T-helper 2 cell treated with Interferon-gamma antibody and Interleukin-4, amounts not matched to agents 5 μg/mL and 100 μg/mL, for 36 hours (primary cell): ENCODE measurements at places on chromosomes 6 and 20.

- no peak for DNase-seq
These were observed 438.2 kb downstream of the CD83 start for GRCh38 chr6:14555804-14556203.

DNA sequence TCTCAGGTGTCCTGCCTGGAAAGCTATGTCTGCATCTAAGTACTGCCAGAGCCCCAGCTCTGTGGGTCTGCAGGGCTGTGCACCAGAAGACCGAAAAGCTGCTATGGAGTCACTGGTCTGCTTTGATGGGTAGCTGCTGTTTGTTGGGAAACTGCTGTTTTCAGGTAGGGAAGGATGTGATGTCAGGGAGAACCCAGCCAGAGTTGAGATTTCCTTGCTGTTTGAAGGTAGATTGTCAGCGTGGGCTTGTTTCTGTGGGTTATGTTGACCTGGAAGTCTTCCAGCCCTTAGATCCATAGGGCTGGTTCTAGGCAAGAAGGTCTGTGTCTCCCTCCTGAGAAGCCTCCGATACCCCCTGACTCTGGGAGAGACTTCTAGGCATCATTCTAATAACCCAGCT lies 12.2 kb upstream of the SHLD1 start:
- DNase-seq, result no peak

DNA sequence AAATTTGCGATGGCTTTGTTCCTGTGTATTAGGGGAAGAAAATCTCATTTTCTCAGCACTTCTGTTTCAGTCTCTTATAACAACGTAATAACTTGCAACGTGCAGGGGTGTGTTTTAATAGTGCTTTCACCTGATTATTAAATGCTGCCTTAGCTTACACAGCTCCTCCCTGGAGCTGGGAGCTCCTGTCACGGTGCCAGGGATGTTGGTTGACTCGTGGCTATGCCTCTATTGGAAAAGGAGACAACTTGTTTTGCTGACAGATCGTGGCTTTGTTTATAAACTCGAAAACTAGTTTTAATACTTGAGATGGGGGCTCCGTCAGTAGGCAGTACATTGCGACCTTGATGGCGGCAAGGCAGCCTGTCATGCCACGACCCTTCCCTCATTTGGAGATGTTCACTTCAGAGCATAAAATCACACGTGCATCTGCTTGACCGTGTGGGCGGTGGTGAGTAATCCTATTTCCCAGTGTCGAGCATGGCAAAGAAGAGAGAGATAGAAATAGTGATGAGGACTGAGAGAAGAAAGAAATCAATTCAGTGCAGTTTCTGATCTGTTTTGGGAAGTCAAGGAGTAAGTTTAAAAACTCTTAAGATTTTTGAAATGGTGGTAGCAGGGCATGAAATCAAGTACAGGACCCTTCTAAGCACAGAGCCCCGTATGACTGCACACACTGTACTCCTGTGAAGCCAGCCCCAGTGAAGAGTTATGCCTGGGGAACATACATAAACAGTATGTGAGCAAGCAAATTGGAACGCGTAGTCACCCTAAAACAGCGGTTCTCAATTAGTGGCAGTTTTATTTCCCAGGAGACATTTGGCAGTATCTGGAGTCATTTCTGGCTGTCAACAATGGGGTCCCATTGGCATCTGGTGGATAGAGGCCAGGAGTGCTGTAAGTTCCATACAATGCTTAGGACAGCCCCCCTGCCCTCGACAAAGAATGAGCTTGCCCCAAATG lies 147.2 kb downstream of the DOK5 start:
- no peak for DNase-seq

DNA sequence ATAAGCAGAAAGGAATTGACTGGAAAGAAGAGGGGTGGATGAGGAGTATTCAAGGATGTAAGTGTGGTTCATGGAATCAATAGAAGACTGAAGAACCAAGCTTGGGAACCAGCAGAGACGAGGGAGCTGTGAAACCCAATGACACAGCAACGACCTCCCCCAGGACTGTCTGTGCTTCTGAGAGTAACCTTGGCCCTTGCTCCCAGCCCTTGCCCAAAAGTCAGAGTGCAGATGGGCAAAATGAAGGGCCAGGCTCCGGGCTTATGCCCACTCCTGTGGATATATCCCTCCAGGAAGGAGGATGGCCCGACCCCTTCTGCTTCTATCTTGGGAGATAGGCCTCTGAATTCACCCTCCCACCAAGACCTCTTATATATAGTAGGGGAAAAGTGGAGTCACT lies 24.9 kb downstream of the FAM50B start:
- DNase-seq, result no peak

DNA sequence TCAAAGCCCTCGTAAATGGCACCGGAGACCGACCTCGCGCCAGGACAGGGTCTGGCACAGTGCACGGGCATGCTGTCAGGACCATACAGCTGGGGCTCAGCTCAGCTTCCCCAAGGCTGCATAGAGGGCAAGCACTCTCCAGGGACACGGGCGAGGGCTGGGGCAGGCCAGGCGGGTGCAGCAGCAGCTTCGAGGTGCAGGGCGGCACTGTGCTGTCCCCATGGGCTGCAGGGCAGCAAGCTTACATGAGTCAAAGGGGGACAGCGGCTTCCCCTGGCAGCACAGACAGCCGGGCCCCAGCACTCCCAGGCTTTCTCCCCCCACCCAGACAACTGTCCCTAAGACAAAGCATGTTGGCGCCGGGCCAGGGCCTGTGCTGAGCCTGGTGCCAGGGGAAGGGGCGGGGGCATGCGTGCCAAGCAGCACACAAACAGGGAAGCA lies 25.7 kb downstream of the PSMG4 start:
- no peak for DNase-seq

GRCh38 chr6:115932481-115932880 lies 128.2 kb downstream of the FRK start:
- no peak for DNase-seq

- DNase-seq, result no peak
These were observed 68.6 kb upstream of the FOXP4 start for GRCh38 chr6:41477572-41477971.

GRCh38 chr20:58469616-58470015 lies 45.6 kb downstream of the APCDD1L start:
- no peak for DNase-seq
